Stimulated activated CD8-positive, alpha-beta memory T cell treated with anti-CD3 and anti-CD28 coated beads, Interleukin-2, amount 100 ng/mL, for 1 hour (primary cell): ENCODE measurements at places on chromosomes 11 and 22.

DNA sequence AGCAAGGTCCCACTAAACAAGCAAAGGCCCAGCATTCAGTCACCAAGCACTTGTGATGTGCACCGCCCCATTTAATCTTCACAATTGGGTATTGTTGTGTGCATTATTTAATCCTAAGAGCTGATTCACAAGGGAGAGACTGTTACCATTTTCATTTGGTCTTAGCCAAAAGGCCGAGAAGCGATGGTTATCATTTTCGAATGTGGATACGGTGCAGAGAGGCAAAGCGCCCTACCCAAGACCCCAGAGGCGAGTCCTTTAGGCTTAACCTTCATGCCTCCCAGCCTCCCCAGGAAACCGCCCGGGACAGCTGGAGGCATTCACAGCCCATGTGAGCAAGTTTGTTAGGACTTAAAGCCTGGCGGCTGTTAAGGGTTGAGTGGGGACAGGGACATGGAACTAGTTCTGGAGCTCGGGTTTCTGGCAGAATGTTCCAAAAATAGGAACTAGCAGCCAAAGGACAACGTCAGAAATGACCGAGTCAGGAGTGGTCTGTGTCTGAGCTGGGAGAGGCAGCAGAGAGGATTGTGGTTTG is 13.0 kb upstream of the UPK3A start:
- DNase-seq = no peak

- DNase-seq = no peak
Observed at GRCh38 chr11:8841899-8842298, 69.1 kb upstream of the AKIP1 start.

GRCh38 chr11:14012846-14013245 is 50.3 kb downstream of the SPON1 start:
- DNase-seq = no peak

DNA sequence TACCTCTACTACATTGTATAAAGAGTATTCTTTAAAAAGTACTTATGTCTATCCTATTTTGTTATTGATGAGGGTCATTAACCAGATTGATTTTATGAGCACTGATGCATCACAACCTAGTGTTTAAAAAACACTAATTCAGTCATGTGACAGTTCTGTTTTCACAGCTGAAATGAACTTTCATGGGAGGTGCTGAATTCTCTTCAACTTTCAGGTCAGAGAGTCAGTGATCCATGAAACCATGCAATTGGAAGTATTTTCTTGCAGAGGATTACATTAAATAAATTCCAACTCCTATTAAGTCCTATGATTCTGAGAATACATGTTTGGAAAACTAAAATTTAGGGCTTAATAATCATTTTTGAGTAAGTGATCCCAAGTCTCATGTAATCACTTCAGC is 889.4 kb downstream of the KCNA4 start:
- DNase-seq = no peak

DNA sequence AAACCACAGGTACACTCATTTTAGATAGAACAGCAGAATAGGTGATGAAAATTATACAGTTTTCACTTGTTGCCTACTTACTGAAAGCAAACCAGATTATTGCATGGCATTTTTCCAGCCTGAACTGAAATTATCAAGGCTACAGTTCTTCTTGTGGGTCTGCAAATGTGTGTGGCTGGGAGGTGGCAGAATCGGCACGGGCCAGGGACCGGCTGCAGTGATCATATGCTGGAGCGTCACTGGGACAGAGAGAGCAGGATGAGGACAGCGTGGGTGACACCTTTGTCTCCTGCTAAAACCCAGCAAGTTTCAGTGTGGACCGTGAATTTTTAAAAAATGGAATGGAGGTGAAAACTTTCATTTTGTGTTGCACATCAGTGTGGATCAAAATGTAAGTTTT is 59.3 kb upstream of the PITPNB start:
- no peak for DNase-seq

DNA sequence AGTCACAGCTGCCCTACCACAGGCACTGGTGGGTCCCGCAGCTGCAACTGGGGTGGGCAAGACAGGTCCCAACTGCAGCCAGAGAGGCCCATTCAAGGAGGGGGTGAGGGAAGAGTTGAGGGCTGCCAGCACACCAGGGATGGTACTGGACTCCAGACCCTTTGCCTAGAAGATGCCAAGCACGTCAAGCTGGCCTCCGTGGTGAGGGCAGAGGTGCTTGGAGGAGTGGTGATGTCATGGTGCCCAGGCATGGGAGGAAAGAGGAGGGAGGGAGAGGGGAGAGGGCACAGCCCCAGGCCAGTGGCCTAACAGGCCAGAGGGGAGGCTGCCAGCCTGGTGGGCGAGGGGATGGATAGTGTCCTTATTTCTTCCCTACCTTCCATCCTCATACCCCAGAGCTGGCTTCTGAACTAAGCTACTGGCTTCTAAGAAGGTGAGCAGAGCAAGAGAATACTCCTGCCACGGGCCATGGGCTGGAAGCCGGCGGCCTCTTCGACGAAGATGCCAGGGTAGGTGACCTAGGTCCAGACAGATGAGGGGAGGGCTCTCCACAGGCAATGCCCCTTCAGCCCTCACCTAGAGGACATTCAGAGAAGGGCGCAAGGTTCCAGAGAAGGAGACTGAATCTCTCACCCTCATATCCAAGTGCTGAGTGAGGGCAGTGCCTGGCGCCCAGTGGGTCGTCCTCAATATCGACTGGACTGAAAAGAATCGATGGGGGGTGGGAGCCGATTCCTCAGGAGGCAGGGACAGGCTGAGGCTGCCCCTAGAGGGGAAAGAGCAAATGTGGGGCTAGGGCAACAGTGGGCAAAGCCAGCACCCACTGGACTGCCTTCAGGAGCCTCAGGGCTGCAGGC is 1.8 kb downstream of the SYT7 start:
- no peak for DNase-seq

GRCh38 chr11:31913985-31914384 is 102.9 kb upstream of the PAX6 start:
- no peak for DNase-seq

- DNase-seq = no peak
Observed at GRCh38 chr11:6570691-6571427, 32.6 kb downstream of the RRP8 start.

DNA sequence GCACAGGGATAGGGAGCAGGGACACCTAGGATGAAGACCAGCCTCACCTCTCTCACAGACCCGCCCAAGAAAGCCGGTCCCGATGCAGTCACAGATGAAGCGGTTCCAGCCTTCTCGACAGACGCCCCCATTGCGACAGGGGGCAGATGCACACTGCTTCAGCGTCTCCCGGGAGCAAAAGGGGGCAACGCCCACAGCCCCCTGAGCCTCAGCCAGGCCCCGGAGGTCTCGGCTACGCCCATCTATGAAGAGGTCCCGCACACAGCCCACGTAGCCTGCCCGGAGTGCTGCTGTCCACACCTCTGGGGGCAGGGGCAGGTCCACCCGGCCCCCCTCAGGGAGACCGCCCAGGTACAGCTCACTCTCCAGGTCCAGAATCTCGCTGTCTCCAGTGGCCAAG is 62.3 kb downstream of the NRXN2 start:
- no peak for DNase-seq

GRCh38 chr11:45921561-45922424 is 663 bp upstream of the LARGE2 start:
- no peak for DNase-seq

GRCh38 chr11:69463181-69463994 is 18.1 kb upstream of the LINC01488 start:
- no peak for DNase-seq

DNA sequence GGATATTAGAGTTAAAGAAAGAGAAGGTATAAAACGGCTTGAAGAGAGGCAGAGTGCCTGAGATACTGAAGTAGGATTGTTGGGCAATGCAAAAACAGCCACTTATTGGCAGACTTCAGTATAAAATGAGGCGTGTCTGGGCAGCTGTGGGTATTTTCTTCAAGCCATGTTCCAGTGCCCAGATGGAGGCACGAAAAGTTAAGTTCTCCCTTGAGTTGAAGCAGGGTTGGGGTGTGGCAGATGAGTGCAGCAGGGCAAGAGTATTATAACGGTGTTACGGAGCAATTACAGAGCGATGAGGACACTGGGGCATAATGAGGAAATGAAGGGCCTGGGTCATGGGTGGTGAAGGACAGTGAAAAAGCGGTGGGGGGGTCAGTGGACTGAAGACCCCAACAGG is 73.7 kb upstream of the CREB3L1 start:
- no peak for DNase-seq

GRCh38 chr11:36311926-36312595 is 16.0 kb downstream of the PRR5L start:
- DNase-seq = no peak

- DNase-seq = no peak
Observed at GRCh38 chr11:97963528-97964331, 1057.0 kb upstream of the CNTN5 start.

DNA sequence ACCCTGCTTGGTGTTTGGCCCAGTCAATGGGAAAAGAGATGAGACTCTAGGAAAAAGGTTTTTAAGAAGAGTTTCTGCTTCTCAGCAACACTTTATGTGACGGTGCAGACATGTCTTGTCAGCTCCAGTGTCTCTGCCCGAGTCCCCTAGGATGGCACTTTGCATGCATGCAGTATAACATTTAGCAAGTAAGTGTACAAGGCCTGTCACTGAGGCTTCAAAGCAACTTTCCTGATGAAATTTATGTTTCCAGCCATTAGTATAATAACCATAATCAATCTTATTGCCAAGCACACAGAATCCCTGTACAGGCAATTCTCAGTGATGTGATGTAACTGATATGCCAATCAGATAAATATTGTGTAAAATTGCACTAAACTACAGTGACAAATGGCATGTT is 248.1 kb upstream of the PLET1 start:
- DNase-seq = no peak

DNA sequence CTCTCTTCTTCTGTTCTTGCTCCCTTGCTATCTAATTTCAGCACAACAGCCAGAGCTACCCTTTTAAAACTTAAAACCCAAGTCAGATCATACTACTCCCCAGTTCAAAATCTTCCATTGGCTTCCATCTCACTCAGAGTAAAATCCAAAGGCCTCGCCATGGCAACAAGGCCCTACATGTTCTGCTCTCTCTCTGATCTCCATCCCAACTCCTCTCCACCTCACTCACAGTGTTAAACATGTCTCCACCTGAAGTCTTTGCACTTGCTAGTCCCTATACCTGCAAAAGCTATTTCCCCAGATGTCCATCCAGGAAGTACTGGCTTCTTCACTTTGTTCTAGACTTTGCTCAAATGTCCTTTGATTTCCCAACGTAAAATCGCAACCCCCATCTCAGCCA is 3.0 kb upstream of the GRAP2 start:
- DNase-seq = no peak

DNA sequence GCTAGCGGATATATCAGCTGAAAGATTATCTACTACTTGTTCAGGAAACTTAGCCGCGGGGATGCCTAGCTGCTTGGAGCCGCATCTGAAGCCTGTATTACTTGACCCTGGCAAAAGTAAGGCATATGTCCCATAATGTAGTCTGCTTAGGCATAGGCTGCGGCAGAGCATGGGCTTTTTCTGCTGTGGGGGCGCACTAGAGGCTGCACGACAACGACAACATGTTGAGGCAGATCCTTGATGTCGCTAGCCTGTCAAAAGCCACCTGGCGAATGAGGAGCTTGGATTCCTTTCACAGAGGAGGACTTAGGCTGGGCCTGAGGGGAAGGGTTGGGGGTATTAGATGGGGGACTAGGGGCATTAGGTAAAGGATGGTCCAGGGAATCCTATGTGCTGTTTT is 1.1 kb upstream of the OR52N2 start:
- DNase-seq = no peak

DNA sequence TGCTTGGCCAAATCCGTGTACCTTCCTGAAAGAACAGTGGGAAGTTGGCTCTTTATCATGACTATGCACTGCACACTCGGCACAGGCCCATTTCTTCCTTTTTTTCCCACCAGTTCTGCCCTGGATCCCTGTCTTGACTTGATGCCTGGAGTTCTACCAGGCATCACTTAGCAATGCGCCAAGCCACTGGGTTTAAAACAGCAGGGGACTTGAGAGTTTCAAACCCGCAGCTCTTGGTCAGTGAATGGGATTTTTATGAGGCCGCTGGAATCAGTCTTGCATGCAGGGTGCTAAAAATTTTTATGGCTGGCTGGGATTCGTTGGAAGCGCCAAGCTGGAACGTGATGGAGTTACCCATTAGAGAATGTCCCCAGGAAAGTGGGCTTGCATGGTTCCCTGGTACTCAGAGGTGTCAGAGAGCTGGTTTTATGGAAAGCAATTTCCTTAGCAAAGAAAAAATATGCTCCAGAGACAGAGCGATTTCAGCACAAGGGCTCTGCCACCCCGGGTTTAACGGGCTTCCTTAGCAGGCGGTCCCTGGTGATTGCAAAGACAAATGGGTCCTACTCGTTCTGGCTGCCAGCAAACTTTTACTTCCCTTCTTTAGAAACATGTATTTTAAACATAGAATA is 432.9 kb downstream of the TENM4 start:
- no peak for DNase-seq

- DNase-seq = no peak
Observed at GRCh38 chr22:30906411-30906810, 62.2 kb downstream of the MORC2 start.

DNA sequence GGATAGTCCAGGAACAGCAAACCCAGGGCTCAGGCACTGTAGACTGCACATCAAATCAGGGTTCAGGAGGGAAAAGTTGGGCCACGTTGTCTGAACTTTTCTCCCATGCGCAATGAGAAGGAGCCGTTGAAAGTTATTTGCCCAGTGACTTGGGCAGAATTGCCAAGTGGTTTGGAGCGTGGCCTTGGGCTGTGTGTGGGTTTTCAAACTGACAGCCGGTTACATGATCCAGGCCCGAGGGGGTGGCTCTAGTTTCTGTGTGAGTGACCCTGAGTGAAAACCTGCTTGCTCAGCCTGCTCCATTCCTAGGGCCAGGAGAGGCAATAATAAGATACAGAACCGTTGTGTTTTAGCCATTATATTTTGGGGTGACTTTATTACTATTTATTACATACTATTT is 20.3 kb downstream of the MB start:
- no peak for DNase-seq

GRCh38 chr11:106959800-106960199 is 58.5 kb downstream of the GUCY1A2 start:
- no peak for DNase-seq

DNA sequence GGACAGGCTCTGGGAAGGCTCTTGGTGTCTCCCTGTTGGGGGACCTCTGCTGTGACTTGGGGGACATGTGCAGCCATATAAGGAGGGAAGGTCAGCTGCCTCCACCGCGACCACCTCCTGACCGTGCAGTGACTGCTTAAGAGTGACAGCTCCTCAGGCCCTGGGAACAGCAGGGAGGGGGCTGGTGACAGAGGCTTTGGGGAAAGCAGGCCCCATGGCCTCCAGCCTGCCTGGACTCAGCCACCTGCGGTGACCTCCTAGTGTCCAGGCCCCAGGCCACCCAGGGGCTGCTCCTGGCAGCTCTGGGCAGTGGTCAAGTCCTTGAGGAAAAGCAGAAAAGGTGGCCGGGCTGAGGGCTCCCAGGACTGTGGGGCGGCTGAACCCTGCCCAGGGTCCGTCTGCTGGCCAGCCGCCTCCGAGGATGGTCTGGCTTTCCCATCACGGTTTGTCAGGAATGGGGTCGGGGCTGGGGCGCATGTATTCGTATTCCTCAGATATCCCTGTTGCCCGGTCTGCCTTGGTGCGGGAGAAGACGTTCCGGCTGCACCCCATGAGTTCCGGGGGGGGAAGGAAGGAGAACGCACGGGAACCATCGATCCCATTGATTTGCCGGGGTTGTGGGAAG is 96.8 kb downstream of the WNT7B start:
- DNase-seq = no peak

GRCh38 chr11:28049338-28050216 is 58.4 kb downstream of the KIF18A start:
- no peak for DNase-seq

GRCh38 chr11:114122686-114123085 is 63.2 kb downstream of the ZBTB16 start:
- no peak for DNase-seq
